ENCODE measurements at places on chromosomes 1 and 21.

DNA sequence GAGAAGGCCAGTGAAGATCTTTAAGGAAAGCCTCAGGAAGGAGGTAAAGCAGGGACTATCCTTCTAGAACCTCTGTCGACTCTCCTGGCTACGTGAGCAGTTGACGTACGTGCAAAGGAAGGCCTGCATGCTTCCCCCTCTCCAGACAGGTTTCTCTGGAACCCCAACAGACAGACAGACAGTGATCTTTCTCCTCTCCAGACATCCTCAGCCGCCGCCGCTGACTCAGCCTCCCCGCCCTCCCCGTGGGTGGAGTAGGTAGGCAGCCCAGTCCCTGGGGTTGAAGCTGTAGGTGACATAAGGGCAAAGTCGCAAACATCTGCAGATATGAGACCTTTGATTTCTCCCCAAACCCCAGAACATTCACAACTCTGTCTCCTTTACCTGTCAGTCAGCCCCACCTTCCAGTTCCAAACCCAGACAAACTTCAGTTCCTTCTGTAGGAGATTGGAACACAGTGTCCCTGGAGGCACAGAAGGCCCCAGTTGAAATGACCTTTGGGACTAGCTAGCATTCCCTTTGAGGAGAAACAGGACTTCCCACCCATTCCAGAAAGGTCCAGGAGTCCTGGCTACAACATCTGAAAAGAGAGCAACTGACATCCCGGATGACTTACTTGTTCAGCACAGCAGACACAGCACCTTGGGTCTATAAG lies 146.0 kb upstream of the JUN start:
- no peak for DNase-seq

GRCh38 chr1:18787825-18788385 lies 71.6 kb downstream of the TAS1R2 start:
- DNase-seq: no peak

DNA sequence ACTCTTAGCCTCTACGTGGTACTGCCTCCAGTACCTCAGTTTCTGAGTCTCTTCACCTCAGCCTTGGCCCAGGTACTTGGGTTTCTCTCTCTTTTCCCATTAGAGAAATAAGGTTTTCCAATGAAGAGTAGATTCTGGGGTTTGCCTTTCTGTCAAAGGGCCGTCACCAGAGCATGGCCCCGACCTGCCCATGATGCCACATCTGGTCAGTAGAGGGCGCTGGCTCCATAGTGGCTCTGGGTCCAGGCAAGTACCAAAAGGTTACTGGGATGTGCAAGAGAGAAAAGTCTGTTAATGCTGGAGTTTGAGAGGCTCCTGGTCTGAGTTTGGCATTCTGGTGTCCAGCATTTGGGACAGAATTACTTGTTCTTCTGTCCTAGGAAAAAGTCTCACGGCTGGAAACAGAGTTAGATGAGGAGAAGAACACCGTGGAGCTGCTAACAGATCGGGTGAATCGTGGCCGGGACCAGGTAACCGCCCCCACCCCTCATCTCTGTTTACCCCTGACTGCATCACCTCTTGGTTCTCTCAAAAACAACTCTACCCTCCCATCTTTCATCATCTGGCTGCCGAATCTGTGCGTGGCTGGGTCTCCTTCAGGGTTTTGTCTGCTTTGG lies 5.3 kb upstream of the TUFT1 start:
- DNase-seq: peak; percentile 75

- DNase-seq: no peak
These were observed 134.7 kb downstream of the TGFBR3 start for GRCh38 chr1:91751275-91751674.

- DNase-seq: peak; percentile 76
These were observed 6.7 kb upstream of the RNASEL start for GRCh38 chr1:182595641-182596240.

DNA sequence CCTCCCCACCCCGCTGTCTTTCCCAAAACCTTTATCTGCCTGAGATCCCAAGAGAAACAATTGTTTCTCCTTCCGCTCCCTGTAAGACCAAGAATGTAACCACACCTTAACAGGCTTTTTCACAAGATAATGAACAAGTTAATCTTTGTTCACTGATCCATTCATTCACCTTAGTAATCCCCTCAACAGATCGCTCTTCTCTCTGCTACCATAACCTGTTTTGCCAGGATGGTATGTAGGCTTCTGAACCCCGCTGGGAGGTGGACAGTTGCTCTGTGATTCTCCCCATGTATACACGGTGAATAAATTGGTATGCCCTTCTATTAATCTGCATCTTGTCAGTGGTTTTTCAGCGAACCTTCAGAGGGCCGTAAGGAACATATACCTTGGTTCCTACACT lies 18.7 kb upstream of the RGSL1 start:
- no peak for DNase-seq

DNA sequence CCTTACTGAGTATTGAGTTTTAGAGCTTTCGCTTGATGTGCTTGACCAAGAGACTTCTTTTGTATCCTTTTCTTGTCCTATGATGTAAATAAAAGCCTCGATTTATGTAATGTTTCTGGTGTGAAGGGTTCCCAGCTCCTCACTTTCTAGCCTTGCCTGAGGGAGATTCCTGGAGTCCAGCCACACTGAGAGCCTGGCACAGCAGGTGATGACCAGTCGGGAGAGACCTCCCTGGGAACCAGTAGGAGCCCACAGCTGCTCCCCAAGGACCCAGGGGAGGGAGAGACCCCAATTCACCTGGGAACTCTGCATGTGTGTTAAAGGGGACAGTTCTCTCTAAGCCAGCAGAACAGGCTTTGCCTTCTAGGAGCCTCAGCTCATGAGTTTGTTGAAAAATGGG lies 8.9 kb downstream of the C1orf115 start:
- DNase-seq: no peak

DNA sequence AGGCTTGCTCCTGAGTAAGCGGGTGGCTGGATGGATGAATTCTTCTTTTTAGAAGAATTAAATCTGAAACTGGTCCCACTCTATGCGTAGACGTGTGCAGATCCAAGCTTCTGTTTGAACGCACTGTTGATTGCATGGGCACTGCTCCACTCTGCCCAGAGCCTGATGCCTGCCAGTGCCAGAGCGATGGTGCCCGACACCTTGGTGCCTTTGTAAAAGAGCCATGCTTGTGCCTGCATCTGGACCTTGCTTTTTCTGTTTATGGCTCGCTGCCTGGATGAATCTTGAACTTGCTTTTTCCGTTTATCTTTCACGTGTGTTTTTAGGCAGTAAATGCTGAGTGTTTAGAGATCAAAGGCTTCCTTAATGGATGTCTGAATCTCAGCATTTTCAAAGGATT lies 15.0 kb upstream of the PWP2 start:
- no peak for DNase-seq

All from brain microvascular endothelial cell (primary cell).